ENCODE measurements at places on chromosomes 16 and 17.

- no peak for DNase-seq
Observed at GRCh38 chr16:12201216-12201615, 224.7 kb downstream of the SNX29 start.

GRCh38 chr16:8854298-8854948 is 14.4 kb downstream of the CARHSP1 start:
- DNase-seq, result peak; percentile 72

DNA sequence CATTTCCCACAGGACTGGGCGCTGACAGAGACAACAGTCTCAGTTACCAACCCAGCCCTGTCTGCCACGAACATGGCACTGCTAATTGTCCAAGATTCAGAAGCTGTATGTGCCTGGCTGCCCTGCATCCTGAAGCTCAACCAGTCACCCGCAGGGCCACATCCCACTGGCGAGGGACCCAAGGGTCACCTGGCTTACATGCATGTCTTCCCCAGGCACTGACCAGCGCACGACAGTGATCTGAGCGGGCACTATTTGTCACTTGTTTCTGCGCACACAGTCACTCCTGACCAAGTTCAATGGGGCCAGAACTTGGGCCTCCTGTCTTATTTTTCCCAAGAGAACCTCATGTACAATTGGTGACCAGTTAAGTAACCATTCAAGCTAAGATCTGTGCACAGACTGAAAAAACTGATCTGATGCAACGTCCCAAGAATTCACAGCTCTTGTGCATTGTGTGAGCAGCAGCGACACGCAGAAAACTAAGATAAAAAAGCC is 13.1 kb downstream of the USP7 start:
- no peak for DNase-seq

GRCh38 chr16:51839727-51840462 is 688.8 kb upstream of the SALL1 start:
- no peak for DNase-seq

- no peak for DNase-seq
Observed at GRCh38 chr17:65182233-65182632, 45.1 kb downstream of the RGS9 start.

GRCh38 chr17:66349521-66350254 is 47.3 kb downstream of the PRKCA start:
- DNase-seq, result no peak

GRCh38 chr17:40980596-40980995 is 3.5 kb downstream of the KRT40 start:
- peak; percentile 33 for DNase-seq

- no peak for DNase-seq
Observed at GRCh38 chr16:58157951-58158540, 28.9 kb upstream of the CFAP20 start.

- DNase-seq, result no peak
Observed at GRCh38 chr17:44792276-44792675, 33.5 kb downstream of the ADAM11 start.

DNA sequence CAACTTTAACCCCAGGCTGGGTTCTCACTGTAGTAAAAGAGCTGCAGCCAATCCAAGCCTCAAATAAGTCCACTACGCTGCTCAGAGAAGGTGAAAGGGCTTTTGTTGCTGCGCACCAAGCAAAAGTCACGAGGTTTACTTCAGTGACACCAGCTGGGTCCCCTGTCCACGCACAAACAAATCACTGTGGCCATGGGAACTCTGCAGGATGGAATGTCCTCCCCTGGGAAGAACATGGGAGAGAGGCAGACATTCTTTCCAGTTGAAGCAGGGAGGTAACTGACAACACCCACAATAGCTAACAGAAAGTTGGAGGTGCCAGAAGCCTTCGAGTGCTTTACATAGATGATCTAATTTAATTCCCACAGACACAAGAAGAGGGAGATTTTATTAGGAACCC is 181.9 kb downstream of the PMP22 start:
- no peak for DNase-seq

GRCh38 chr16:78286065-78286464 is 186.6 kb downstream of the WWOX start:
- DNase-seq, result no peak

DNA sequence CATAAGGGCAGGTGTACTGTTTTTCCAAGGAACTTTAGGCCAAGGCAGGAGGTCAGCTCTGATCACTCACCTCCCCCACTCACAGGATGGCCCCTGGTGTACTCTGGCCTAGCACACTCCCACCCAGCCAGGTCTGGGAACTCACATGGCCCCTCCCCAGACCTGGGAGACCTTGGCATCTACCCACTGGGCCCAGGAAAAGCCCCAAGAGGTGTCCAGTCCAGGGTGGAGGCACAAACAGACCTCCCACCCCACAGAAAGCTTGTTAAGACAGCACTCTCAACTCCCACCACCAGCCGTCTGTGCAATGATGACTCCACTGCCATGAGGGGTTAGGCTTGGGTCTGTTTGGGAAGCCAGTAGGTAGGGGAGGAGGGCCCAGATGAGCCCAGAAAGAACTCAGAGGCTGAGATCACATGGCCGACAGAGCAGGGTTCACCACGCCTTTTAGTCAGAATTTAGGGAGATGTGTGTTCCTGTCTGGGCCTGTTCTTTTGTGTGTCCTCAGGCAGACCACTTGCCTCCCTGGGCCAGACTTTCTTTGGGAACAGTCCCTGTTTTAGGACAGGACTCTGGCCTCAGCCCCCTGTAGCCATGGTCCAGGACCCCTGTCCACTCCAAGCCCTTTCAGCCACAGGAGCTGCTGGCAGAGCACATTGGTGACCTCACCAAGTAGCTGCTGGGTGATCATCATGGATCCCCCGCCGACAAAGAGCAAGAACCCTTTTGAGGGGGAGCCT is 12.1 kb upstream of the CBFB start:
- DNase-seq, result no peak

DNA sequence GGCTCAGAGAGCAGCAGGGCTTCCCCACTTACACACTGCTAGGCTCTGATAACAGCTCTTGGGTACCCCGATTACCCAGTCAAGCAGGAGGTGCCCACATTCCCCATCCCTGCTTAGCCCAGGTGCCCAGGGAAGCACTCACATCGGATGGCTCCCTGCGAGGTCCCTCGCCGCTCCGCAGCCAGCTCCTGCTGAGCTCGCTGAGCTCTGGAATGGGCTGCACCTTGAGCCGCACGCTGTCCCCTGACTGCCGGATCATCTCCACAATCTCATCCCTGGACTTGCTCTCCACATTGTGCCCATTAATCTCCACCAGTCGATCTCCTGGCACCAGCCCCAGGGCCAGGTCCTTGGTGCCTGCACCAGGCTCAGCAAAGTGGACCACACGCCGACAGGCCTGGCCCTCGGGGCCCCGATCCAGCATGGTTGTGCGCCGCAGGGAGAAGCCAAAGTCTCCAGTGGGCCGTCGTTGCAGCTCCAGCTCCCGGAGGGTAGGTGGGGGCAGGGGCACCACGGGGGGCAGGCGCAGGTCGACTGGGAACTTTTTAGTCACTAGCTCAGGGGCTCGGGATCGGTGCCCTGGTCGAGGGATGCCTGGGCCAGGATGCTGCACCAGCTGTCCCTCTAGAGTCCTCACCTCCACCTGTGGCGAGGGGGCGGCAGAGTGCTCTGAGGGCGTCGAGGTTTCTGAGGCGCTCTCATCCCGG is 14.2 kb downstream of the MYO18A start:
- no peak for DNase-seq

GRCh38 chr16:83247767-83248372 is 559.9 kb upstream of the HSBP1 start:
- DNase-seq, result no peak

DNA sequence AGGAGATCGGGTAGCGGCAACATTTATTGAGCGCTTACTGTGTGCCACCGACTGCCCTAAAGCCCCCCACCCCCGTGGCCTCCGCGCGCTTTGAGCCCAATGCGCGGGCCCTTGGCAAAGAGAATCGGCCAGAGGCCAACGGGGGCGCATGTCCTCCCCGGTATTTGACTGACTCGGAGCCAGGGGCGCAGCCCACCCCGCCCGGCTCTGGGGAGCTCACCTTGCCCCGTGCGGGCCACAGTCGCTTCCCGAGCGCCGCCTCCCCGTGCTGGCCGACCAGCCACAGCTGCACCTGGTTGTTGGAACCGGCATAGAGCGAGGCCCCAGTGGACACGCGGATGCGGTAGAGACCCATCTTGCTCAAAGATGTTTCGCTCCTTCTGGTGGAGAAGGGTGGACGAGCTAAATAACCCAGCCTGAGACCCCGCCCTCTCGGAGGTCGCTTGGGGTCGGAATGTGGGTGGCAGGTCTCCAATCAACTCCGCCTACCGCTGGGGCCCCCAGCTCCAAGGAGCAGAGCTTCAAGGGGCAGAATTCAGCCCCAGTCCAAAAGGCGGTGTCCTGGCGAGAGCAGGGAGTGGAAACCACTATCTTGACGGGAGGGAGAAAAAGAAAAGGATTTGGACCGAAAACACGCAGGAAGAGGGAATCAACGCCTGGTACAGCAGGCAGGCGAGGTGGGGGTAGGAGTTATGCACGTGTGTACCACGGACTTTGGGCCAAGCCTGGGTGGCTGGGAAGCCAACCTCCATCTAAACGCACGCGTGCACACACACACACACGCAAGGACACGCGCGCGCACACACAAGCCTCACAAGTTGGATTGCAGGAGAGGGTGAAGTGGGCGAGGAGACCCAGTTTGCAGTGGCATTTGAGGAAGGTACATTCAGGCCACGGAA is at the start of gene ALOX15:
Gene ALOX15, minus strand, starts transcription at position 382 of the 899 bp plus-strand sequence. Its CDS starts 27 bp downstream, at position 355.
- DNase-seq, result no peak

DNA sequence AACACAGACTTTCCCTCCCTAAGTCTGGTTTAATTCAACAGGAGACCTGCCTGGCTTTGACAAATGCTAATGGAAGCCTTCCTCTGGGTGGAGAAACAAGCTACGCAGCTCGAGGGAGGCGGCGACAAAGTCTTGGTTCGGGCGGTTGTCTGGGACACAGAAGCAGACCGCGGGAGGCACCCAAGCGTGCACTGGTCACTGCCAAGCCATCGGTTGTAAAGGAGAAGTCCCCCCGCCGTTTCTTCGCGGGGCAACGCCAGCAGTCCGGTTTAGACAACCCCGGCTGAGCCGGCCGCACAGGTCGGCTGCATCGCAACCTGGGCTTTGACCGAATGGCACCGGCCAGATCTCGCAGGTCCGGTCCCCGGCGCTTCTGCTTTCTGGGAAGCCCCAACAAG is 586 bp downstream of the GLYR1 start:
- no peak for DNase-seq

DNA sequence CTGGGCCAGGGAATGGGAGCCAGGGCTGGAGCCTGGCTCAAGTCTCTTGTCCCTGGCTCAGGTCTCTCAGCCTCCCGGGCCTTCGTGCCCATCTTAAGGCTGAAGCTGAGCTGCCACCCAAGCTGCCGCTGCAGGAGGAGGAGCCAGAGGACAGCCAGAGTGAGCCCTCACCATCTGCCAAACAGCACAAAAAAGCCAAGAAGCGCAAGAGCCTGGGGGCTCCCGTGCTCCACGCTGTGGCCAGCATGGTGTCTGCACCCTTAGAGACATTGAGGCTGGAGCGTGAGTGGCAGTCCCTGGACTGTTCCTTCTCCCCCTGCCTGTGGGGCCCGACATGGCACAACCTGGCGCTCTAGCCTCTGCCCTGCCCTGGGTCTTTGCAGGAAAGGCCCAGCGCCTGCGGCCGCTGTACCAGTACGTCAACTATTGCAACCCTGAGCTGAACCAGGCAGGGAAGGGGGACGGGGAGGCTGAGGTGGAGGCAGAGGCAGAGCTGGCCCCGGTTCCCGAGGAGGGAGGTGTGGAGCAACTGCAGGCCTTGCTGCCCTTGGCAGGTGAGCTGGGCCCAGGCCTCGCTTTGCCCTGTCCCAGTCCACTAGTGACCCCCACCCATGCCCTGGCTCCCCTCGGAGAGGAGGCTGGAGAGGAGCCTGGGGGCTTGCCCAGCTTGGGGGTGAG is 1.3 kb downstream of the C16orf86 start:
- peak; percentile 78 for DNase-seq

DNA sequence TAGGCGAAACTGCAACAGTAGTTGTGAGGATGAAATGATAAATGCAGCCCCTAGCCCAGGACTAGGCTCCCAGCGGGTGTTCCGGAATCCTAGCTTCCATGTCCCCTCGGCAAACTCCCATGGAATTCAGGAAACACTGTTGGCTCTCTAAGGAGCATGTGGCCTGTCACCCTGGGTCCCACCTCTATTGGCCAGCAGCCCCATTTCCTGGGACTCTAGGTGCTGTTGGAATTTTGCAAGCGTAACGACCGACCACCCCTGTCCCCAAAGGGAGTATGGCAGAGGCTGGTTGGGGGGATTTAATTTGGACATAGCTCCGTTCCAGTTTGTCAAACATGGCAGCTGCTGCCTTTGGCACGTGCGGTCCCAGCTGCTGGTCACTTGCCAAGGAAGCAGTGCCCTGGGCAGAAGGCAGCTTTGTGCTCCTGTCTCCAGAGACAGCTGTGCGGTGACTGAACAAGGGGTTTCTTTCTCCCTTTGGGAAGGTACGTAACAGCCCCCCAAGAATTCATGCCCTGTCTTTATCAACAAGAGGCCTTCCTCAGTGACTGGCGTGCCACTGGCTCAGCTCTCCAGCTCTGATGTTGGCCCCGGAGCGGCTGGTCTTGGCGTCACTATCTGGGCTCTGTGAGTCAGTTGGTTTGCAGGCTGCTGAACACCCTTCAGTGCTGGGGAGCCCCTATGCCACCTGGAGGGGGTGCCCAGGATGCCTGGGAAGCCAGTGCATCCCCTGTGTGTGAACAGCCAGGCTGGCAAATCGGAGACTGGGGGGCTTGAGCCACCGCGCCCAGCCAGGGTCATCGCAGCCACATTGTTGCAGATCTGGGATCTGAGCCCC is 235.2 kb upstream of the TNRC6C start:
- no peak for DNase-seq

DNA sequence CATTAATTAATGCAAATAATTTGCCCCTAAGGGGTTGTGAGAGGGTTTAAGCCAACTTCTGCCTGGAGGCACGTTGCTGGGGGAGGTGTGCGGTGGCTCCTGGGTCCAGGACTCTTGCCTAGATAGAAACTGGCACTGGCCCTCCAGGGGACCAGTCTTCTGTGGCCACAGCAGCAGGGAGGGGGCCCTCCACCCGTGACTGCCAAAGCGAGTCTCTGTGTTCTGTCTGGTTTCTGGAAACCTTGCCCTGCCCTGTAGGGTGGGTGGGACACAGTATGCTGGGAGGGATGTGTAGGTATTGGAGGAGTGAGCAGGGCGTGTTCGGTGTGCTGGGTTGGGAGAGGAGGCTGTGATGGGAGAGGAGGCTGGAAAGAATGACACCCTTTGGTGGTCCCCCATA is 78.8 kb downstream of the TBC1D16 start:
- no peak for DNase-seq

- DNase-seq, result no peak
Observed at GRCh38 chr16:25140459-25140858, 28.9 kb downstream of the LCMT1 start.
